ENCODE measurements at places on chromosomes 16 and 17.

GRCh38 chr16:3484318-3485096 is 10.8 kb downstream of the C16orf90 start:
- DNase-seq = no peak

- DNase-seq = no peak
These were observed 7.9 kb downstream of the P2RX5 start for GRCh38 chr17:3688027-3688553.

- no peak for DNase-seq
These were observed 7.3 kb downstream of the ESRP2 start for GRCh38 chr16:68228652-68229051.

DNA sequence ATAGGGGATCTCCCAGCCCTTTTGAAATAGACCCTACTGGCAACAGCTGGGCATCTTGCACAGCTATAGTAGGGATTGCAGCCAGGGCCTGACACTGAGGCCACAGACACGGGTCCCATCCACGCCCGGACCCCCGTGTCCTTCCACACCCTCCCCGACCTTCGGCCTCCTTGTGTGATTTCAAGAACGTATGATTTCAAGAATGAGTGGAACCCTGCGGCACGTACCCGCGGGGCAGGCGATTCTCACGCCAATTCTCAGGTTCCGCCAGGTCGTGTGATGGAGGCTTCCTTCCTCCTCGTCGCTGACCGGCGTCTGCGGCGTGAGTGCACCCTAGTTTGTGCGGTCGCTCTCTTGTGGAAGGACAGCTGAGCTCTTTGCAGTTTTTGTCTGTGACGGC is 56.3 kb upstream of the GNG13 start:
- no peak for DNase-seq

- DNase-seq = no peak
These were observed 2.6 kb downstream of the HAP1 start for GRCh38 chr17:41731836-41732235.

Measured in hindlimb muscle (tissue), 1 donor.